ENCODE measurements at places on chromosomes 3 and 15.

- no peak for DNase-seq
These were observed 30.2 kb downstream of the FAM174B start for GRCh38 chr15:92625251-92625980.

DNA sequence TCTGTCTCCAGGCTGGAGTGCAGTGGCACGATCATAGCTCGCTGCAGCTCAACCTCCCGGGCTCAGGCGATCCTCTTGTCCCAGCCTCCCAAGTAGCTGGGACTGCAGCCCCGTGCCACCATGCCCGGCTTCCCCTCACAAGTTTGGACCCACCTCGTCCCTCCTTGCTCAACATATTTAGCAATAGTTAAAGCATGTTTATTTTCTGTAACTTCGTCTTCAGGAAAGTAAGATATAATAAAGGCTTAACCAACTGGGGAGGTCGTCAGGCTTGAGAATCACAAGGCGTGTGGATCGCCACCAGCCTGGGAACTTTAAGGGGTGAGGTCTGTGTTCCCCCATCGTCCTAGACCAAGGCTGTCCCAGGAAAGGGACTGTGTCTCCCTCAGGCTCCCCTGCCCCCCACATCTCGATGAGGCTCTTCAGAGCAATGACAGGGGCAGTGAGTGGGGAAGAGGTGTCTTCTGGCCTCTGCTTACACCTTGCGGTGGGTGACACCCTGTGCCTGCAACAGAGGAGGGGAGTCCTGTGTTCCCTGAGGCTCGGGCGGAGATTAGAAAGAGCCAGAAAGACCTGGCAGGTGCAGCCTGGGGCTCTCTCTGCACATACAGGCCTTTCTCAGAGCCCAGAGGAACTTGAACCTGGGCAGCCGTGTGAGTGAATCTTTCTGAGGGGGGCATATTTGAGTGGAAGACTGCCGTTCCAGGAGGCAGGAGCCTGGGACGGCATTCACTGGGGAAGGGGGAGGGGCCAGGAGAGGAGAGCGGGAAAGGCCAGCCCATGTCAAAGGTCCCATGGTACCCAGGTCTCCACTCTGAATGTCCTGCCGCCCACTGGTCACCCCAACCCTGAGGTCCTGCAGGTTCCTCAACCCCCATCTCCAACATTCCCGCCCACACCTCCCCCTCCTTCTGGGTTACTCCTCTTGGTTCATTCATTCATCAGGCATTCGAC is 152.3 kb downstream of the SMAD6 start:
- DNase-seq = no peak

DNA sequence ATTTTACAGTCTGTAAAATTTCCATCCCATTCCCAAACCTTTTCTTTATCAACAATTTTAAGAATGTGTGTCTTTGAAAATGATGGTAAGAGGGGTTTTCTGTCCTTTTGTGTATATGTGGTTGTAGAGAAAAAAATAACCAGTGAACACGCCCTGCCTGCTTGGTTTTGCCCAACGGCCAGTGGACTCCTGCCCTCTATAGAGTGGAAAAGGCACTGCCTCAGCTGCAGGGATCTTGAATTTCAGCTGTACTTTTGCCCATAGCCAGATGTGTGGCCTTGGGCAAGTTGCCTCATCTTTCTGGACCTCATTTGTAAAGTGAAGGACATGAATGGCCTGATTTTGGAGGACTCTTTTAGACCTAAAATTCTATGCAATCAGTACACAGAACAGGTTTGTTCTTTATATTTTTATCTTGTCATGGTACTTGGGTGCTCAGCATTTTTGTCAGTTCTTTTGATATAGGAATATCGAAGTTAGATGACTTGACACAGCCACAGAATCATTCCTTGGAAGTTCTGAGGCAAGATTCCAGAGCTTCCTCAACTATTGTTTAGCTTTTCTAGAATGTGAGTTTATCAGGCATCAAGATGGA is 81.0 kb downstream of the CLDN11 start:
- DNase-seq = peak; percentile 22

GRCh38 chr15:68589053-68589452 is 10.3 kb downstream of the CORO2B start:
- no peak for DNase-seq

DNA sequence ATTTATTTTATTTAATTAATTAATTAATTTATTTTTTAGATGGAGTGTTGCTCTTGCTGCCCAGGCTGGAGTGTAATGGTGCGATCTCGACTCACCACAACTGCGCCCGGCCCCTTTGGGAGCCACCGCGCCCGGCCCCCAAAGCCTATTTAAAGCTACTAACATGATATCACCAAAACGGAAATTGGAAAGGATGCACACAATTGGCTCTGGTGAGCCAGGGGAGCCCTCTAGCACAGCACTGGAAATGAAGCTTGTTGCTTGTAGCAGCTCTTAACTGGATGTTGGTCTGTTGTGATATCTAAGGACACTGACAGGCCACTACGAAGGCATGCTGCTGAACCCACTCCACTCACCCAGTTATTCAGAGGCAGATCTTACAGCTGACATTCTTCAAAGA is 104.5 kb downstream of the IGF2BP2 start:
- no peak for DNase-seq

DNA sequence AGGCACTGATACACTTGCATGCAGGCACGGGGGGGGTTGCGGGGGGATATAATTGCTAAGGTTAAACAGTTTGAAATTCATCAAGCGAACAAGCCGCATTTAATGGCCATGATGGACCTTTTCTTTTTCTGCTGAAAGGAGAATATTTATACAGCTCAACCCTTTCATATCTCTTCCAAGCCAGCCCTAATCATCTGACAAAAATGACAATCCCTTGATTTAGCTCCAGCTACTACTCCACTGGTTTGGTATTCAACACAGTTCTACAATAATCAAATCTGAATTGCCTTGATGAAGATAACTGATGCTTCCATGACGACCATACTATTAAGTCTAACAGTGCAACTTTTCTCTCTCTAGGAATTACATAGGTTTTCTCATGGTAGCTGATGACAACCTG is 374.9 kb downstream of the PLCL2 start:
- DNase-seq = no peak

- no peak for DNase-seq
These were observed 58.7 kb upstream of the ADAMTSL3 start for GRCh38 chr15:83595191-83595590.

GRCh38 chr3:37114251-37115145 is 59.9 kb downstream of the LRRFIP2 start:
- no peak for DNase-seq

- DNase-seq = peak; percentile 59
These were observed 28.6 kb upstream of the TEX264 start for GRCh38 chr3:51642462-51642861.

DNA sequence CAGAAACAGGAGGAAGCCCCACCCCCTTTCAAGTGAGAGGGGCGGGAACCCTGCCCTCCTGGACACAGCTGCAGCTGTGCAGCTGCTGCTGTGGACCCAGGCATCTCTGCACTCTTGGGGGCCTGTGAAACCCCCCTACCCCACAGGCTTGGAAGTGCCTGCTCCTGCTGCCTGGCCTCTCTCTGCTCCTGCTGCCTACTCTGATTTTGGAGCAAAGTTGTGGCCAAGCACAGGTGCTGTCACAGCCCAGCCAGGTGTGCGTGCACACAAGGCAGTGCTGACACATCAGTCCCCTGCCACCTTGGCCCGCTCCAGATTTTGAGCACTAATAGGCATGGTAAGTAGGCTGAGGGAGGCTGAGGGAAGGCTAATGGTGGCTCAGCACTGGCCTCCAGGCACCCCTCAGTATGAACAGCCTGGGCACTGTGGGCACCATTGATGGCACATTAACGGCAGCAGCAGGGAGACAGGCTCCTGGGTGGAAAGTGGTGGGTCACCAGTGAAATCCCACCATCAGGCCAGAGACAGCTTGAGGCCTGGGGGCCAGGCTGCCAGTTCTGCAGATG is 890.9 kb downstream of the GBE1 start:
- no peak for DNase-seq

DNA sequence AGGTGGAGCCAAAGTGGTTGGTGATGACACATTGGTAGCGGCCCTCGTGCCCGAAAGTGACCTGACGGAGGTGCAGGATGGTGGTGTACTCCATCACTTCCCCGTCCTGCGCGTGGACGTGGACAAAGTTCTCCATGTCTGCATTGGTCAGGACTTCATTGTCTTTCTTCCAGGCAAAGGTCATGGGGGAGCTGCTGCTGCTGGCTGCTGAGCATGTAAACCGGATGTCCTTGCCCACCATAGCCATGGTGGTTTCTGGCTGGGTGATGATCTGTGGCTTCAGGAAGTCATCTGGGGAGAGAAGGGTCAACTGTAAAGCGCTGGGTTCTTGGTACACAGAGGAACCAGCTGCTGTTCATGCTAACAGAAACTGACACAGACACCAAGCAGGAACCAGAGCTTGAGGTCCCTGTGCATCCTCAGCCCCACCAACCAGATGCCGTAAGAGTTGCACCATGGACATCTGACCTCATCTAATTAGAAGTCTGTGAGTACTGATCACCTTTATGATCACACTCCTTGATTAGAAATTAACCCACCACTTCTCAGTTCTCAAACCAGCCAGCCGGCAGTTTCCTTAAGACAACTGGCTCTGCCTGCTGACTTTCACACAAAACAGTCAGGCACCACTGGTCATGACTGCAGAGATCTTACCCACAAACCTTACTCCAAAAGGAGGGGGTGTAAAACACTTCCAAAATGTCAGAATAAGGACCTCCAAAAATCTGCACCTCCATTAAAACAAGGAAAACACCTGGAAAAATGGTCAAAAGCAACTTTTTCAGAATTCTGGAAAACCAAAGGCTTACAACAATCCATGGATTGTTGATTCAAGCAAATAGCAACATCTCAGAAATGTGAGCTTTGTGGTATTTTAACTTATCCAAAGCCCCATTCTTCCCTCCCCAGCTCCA is 114.6 kb downstream of the LRIG1 start:
- no peak for DNase-seq

- no peak for DNase-seq
These were observed 64.5 kb downstream of the THBS1 start for GRCh38 chr15:39645138-39645975.

DNA sequence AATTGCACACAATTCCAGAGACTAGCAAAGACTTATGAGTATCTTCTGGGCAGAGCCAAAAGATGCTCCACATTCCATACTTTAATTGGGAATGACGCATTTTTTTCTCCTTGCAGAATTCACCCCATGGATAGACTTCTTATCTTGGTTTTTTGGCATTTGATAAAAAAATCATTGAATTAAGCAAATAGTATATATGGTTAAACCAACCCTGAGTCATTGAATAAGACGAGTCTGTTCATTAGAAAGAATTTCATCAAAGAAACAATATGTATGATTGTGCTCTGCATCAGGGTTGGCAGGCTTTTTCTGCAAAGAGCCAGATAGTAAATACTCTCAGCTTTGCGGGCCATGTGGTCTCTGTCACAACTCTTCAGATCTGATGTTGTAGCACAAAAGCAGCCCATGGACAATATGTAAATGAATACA is 9.2 kb upstream of the PDZRN3 start:
- DNase-seq = no peak

GRCh38 chr3:16369276-16369675 is 104.3 kb downstream of the OXNAD1 start:
- DNase-seq = no peak

DNA sequence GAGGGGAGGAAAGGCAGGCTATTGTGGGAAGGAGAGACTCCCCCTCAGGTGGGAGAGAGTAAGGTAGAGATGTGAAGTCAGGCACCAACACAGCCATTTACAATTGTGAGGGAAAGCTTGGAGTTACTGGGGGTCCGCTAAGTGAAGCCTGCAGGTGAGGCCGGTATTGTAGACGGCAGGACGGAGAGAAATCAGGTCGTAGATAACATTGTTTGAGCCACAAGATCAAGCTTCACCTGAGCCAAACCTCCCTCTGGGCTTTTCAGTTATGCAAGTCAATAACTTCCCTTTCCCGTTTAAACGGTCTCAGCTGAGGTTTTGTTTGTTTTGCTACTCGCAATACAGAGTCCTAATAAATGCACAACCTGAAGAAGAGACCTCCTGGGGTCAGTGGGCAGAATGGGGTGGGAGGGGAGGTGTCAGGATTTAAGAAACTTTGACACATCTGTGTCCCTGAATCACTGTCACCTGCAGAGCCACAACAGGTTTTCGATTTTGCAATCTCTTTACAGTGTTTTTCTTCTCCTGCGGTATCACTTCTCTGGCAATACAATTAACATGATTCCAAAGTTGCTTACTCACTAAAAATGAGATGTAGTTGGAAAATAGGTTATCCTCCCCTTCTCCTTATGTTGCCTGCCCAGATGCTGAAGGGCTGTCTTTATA is 72.0 kb upstream of the GLCE start:
- DNase-seq = no peak

GRCh38 chr3:185423178-185423577 is 60.2 kb downstream of the MAP3K13 start:
- DNase-seq = no peak

DNA sequence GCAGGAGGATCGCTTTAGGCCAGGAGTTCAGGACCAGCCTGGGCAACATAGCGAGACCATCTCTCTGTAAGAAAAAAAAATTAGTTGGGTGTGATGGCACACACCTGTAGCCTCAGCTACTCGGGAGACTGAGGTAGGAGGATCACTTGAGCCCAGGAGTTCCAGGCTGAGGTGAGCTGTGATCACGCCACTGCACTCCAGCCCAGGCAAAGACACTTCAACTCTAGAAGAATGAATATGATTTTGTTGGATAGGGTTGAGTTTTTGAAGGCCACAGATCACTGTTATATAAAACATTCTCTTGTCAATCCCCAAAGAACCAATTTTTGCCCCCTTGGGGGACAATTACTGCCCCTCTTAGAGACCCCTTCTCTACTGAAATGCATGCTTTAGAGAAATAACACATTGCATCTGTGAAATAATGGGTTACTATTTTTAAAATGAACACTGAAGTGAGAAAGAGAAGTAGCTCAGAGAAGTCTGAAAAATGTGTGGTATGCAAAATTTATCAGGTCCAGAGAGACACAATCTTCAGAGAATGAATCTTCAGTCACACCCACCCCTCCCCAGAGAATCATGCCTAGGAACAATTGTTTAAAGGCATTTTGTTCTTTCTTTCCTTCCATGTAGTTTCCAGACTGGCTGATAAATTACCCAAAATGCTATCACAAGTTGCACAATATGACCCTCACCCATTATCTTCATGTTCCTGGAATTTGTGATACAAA is 42.7 kb downstream of the METTL6 start:
- DNase-seq = no peak

GRCh38 chr15:100330629-100331215 is 11.1 kb downstream of the ADAMTS17 start:
- peak; percentile 16 for DNase-seq

GRCh38 chr3:31075876-31076275 is 181.4 kb upstream of the GADL1 start:
- no peak for DNase-seq

DNA sequence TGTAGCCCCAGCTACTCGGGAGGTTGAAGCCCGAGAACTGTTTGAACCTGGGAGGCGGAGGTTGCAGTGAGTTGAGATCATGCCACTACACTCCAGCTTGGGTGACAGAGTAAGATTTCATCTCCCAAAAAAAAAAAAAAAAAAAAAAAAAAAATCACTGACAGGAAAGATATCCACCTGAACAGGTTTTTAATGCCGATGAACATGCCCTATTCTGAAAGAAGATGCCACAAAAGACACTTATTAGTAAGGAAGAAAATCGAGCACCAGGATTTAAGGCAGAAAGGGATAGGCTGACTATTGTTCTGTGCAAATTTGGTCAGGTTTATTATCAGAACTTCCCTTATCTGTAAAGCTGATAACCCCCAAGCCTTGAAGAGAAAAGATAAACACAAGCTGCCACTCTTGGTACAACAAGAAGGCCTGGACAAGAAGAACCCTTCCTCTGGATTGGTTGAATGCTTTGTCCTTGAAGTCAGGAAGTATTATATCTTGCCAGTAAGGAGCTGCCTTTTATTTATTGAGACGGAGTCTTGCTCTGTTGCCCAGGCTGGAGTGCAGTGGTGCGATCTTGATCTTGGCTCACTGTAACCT is 2.7 kb upstream of the PARP16 start:
- DNase-seq = no peak

- no peak for DNase-seq
These were observed 13.1 kb upstream of the OSBPL11 start for GRCh38 chr3:125608419-125608818.

Measured in Kasumi-1 (cell line).